ENCODE measurements at places on chromosomes 5 and 9.

- DNase-seq, result no peak
Observed at GRCh38 chr9:16241231-16241630, 629.2 kb downstream of the BNC2 start.

GRCh38 chr9:130982636-130983358 lies 26.2 kb upstream of the LAMC3 start:
- DNase-seq, result no peak

DNA sequence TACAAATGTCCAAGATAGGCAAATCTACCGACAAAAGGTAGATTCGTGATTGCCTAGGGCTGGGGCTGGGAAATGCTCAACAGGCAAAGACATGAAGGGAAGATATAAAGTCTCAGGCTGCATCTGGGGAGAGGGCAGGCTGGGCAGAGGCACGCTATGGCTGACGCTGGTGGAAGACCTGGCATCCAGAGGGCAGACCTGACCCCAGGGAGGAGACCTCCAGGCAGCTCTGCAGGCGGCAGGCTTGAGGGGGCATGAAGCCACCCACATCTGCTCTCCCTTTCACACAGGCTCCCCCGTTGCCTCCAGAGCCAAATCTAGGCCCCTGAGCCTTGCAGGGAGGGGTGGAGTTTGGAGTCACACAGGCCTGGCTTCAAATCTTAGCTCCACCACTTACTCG lies 145.5 kb downstream of the PAX5 start:
- DNase-seq, result no peak

GRCh38 chr5:40410231-40410861 lies 269.4 kb upstream of the PTGER4 start:
- no peak for DNase-seq

GRCh38 chr5:107805824-107806223 lies 135.1 kb upstream of the EFNA5 start:
- no peak for DNase-seq

DNA sequence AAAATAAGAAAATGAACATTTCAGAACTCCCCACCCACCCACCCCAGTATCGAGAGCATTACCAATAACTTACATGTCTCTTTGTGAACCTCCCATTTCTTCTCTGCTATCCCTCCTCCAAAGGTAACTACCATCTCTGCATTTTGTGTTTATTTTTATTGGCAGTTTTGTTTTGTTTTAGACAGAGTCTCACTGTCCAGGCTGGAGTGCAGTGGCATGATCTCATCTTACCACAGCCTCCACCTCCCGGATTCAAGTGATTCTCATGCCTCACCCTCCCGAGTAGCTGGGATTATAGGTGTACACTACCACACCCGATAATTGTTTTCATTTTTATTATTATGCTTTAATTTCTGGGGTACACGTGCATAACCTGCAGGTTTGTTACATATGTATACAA lies 21.7 kb upstream of the GLIS3 start:
- no peak for DNase-seq

GRCh38 chr5:143399616-143400540 lies 3.6 kb downstream of the NR3C1 start:
- no peak for DNase-seq

DNA sequence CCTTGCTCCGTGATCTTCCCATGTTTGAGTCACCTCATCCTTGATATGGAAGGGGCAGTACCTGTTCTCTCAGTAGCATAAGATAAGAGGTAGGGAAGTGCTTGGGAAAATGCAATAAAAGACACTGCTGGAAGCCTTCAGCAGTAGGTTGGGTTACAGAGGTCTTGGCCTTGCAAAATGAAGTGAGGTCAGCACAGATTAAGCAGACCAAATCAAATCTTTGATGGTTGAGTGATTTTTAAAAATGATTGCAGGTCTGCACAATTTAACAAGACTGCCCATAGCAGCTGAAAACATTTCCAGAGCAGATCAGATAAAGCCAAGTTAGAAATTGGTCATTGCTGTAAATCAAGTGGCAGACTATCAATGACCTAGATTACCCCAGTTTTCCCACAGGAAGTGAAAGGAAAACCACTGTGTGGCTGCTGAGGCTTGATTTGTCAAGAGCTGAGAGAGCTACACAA lies 32.9 kb downstream of the PALM2AKAP2 start:
- DNase-seq, result no peak

GRCh38 chr5:109688630-109688969 lies 1.1 kb upstream of the MAN2A1 start:
- DNase-seq, result no peak

DNA sequence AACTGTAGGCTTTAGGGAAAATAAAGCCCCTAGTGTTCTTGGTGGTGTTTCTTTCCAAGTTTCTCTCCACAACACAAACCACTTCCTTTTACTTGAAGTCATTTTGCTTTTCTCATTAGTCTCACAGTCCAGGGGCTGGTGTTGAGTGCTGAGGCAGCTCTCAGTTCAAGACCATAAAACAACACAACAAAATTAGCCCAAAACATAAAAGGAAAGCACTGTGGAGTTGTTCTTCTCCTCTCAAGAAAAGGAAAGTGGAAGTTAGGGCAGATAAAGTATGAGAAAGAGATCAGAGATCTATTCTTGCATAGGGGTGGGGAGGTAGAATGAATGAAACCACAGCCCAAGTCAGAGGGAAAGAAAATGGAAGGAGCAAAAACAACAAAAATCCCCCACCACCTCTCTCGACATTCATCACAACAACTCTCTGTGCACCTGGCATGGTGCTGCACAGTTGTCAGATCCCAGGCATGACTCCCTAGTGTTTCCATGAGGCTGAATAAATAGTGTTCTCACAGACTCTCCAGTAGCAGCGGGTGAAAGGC lies 569.9 kb downstream of the RAB3C start:
- no peak for DNase-seq

DNA sequence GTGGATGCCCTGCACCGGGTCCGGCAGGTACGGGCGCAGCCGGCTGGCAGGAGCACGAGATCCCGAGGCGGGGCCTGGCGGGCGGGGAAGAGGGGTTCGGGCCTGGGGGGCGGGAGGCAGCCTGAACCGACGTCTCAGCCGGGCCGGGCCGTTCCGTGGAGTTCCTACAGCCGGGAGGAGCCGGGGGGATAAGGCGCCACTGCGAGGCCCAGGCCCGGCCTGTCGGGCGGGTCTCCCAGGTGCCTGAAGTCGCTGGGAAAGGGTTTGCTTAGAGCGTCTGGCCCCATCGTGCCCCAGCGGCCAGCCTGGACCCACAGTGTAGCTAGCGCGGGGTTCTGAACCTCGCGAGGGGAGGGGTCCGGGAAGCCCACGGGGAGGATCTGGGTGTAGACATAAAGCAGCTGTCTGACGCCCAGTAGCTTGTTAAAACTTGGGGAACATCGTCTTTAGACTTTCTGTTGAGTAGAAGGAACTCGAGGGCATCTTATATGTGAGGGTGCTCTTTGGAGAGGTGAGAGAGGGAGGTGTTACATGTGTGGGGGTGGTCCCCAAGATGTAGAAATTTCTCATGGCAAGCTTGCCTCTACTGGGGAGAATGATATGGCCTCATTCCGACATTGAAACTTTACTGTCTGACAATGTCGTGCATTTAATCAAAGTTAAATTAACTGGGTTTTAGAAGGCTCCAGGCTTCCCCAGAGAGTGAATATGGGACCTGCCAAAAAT lies 524 bp downstream of the FUBP3 start:
- no peak for DNase-seq

DNA sequence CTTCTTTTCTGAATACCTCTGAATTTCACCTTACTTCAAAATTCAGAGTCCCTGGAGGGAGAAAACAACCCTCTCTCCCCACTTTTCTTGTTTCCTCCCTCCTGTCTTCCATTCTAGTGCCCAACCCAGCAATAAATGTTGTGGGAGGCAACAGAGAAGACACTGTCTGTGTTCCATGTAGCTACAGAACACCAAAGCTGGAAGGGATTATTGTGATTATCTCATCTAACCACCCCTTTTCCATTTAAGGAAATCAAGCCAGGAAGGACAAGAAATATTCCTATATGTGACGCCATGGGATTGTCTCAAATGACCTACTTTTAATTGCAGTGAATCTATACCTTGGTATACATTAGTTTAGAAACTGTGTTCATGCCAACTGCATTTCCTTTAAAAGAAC lies 476.6 kb upstream of the TNC start:
- no peak for DNase-seq

- no peak for DNase-seq
Observed at GRCh38 chr5:138544181-138545134, 1.4 kb upstream of the ETF1 start.

GRCh38 chr9:99135456-99135855 lies 30.5 kb downstream of the TGFBR1 start:
- no peak for DNase-seq

GRCh38 chr5:77832166-77832770 lies 56.1 kb upstream of the TBCA start:
- no peak for DNase-seq

- DNase-seq, result no peak
Observed at GRCh38 chr5:144429405-144429804, 258.7 kb downstream of the KCTD16 start.

DNA sequence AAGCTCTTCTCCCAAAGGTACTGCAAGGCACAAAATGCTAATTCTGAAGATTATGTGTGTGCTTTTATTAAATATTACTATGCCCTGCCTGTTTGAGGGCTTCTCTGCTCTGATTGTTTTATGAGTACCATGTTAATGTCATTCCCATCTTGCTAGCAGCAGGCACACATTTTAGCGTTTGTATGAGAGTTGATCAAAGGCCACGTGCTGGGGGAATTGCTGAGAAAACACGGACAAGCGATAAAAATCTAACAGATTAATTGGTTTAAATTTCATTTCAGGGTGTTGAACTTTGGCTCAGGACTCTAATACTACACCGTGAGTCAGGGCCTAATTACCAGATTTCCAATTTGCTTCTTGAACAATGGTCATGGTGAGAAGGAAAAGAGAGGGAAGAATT lies 298.4 kb downstream of the EBF1 start:
- DNase-seq, result no peak

DNA sequence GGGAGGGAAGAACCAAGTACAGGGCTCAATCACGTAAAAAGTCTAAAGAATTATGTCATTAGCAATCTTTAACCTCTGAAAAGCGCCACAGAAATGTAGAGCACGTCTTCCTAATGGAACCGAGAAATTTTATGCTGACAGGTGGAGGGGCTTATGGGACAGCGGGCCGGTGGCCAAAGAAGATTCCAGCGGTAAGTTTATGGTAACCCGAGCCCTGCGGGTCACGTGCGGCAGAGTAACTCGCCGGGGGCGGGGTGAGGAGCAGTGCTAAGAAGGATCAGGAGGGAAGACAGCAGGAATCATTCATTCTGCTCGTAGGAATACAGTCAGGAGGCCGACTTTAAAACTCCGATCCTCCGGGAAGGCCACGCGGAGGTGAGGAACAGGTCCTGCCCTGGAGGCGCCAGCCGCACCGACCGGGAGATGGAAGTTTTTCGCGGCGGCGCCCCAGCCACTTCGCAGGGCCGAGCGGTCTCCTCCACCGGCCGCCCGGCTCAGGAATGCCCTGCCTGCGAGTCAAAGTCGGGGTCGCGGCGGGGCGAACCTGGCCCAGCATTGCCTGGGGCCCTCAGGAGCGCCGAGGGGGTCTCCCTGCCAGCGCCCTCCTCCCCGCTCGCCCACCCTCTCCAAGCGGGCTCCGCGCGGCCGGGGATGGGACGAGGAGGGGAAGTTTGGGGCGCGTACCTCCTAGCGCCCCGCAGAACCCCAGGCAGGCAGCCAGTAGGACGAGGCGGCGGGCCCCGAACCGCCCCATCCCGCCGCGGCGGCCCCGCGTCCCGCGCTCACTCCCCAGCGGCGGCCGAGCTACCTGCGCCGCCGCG lies 101.8 kb downstream of the ESM1 start:
- DNase-seq, result peak; percentile 68

DNA sequence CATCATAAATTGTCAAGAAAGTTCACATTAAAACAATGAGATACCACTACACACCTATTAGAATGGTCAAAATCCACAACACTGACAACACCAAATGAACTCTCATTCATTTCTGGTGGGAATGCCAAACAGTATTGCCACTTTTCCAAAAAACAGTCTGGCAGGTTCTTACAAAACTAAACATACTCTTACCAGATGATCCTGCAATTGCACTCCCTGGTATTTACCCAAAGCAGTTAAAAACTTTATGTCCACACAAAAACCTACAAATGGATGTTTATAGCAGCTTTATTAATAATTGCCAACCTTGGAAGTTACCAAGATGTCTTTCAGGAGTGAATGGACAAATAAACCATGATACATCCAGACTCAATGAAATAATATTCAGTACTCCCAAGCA lies 56.8 kb downstream of the ZNF608 start:
- DNase-seq, result no peak

GRCh38 chr9:113818391-113818790 lies 57.7 kb upstream of the ZNF618 start:
- DNase-seq, result no peak

DNA sequence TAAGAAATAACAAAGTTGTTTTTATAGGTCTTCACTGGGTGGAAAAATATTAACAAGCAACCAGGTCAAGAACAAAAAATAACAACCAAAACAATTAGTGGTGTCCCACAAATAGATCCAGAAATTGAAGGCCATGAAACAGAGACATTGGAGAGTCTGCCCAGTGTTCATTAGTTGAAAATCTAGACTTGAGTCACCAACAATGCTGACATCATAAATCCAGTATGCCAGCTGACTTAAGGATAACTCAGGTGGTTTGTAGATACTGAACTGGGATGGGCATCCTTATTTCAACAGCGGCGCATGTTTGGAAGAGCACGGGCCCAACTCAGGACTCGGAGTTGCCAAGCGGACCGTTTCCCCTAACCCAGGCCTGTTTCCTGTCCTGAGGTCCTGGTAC lies 80.7 kb upstream of the TNFAIP8 start:
- no peak for DNase-seq

DNA sequence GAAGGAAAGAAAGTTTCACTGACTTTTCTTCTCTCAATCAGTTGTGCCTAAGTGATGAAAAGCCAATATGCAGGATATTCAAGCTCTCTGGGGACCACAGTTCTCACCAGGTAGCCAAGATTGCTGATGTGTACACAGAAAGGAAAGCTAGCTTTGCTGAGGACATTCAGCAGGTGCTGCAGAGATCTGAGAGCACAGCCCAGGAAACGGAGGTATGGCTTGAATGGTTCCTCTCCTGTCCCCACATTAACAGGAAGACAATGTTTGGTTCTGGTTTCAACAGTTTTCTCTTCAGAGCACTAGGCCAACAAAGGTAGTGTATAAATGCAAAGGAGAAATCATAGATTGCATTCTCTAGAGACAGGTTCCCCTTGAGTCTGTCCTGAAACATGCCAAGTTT lies 69.6 kb downstream of the PTPDC1 start:
- no peak for DNase-seq

DNA sequence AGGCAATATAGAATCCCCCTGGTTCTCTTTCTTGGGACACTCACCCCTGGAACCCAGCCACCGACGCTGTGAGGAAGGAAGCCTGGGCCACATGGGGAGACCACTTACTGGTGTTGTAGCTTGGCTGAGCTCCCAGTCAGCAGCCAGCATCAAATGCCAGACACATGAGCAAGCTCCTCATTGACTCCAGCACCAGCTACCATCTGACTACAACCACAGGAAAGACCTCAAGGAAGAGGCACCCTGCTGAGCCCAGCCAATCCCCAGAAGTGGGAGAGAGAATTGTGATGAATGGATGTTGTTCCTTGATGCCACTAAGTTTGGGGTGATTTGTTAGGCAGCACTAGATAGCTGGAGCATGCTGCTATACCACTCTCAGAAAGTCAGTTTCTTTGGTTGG lies 36.0 kb downstream of the BNIP1 start:
- DNase-seq, result no peak

- DNase-seq, result no peak
Observed at GRCh38 chr5:137071526-137071925, 427.6 kb downstream of the SPOCK1 start.

GRCh38 chr5:13133951-13134350 lies 810.5 kb downstream of the DNAH5 start:
- no peak for DNase-seq

GRCh38 chr9:112443200-112443599 lies 43.4 kb upstream of the KIAA1958 start:
- no peak for DNase-seq

All from left renal pelvis (tissue), 4 donors.